ENCODE measurements at places on chromosomes 2 and 18.

- no peak for DNase-seq
Measured at GRCh38 chr2:140975237-140975636, 1155.6 kb downstream of the LRP1B start.

GRCh38 chr18:61735564-61736102 is 157.2 kb downstream of the RNF152 start:
- DNase-seq: no peak

DNA sequence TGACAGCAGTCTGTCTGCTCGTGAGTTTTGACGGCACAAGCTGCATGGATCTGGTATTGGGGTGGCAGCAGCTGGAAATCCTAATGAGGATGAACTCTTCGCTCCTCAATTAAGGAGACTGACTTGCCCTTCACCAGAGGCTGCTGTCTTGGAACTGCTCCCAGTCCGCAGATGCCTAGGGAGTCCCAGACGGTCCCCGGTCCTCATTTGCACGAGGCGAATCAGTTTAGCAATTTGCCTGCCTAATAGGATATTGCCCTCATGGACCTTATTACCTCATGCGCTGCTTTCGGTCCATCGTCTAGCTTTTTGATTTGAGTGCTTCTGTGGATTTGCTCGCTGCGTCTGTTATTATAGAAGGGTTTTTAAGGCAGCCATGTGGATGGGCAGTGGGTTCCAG is 40.6 kb downstream of the ASAP2 start:
- DNase-seq: peak; percentile 53

- no peak for DNase-seq
Measured at GRCh38 chr2:73997813-73998212, 13.1 kb downstream of the TET3 start.

DNA sequence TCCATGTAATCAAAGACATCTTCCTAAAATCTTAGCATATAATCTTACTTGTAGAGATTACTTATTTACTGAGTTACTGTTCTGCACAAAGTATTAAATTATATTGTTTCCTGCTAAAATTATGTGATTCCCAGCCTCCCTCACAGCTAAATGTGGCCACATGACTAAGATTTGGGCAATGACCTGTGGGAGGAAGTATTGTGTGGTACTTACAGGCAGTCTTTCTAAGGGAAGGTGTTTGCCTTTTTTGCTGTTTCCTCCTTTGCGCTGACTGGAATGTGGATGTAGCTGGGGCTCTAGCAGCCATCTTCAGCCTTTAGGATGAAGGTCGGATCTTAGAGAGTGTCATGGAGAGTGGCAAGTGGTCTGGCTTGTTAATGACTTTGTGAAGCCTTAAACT is 146.3 kb upstream of the APCDD1 start:
- no peak for DNase-seq

GRCh38 chr2:196598846-196599245 is 40.7 kb upstream of the CCDC150 start:
- DNase-seq: no peak

DNA sequence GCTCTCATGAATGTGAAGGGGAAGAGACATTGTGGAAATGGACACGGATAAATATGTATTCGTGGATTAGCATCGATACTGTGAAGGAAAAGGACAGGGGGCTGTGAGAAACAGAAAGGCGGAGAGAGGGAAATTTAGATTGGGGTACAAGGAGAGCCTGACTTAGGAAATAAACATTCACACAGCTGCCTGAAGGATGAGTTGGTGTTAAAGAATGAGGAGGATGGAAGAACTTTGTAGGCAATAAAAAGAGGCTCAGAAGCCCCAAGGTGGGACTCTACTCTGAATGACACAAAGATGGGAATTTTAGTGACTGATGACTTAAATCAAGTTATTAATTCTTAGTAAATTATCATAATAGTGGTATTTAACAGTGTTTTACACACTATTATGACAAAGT is 10.1 kb downstream of the MYO1B start:
- no peak for DNase-seq

GRCh38 chr2:8925411-8925810 is 78.1 kb downstream of the MBOAT2 start:
- DNase-seq: no peak

GRCh38 chr2:190649035-190649797 is at the start of gene NAB1:
TSS of gene NAB1 (plus strand) at chr2:190649083. CDS start at chr2:190659177, 10,094 bp downstream.
- DNase-seq: no peak

DNA sequence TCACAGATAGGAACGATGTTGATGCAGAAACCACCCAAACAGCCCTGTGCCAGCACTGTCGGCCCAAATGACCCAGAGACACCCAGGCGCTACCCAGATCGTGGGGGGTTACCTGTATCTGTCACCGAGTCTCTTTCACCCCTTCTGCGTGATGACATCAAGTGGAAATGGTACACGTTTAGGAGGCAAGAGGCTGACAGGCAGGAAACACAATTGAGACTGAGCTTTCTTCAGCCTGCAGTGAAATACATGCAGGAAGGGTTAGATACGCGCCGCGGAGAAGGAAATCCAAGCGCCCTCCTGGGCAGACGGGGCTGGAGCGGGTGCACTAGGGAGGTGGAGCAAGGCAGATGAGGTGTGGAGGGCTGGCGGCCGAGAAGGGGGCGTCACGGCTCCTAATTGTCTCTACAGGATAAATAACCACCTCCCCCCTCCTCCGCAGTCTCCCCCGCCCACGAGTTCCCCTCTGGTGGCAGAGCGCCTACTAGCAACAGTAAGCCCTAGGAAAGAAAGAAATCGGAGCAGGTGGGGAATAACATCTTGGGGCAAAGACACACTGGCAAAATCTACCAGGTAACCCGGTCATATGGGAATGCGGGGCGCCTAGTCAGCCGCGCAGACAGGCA is at the start of gene RNF152:
Gene RNF152 (minus strand): TSS at position 325 of the 626 bp plus-strand sequence. CDS start 76,544 bp downstream, outside the sequence.
- DNase-seq: peak; percentile 49

- no peak for DNase-seq
Measured at GRCh38 chr2:145875016-145875415, 1355.1 kb upstream of the ZEB2 start.

DNA sequence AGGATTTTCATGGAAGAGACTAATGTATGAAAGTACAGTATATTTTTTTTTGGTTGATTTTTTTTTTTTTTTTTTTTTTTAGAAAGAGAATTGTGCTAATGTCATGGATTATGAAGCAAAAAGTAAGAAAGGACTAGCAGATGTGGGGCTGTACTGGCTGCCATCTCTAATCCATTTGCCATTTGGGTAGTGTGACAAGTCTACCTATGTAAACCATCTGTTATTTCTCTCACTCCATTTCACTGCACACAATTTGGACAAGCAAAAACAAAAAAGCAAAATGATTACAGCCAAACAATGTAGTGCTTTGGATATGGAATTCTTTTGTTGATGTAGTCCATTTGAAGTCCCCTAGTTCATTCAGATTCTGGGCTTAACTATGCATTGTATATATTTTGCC is 1355.4 kb downstream of the LRP1B start:
- DNase-seq: peak; percentile 24

GRCh38 chr2:51084750-51085149 is 52.8 kb upstream of the NRXN1 start:
- DNase-seq: no peak

- DNase-seq: no peak
Measured at GRCh38 chr2:102041351-102041750, 49.6 kb downstream of the IL1R2 start.

DNA sequence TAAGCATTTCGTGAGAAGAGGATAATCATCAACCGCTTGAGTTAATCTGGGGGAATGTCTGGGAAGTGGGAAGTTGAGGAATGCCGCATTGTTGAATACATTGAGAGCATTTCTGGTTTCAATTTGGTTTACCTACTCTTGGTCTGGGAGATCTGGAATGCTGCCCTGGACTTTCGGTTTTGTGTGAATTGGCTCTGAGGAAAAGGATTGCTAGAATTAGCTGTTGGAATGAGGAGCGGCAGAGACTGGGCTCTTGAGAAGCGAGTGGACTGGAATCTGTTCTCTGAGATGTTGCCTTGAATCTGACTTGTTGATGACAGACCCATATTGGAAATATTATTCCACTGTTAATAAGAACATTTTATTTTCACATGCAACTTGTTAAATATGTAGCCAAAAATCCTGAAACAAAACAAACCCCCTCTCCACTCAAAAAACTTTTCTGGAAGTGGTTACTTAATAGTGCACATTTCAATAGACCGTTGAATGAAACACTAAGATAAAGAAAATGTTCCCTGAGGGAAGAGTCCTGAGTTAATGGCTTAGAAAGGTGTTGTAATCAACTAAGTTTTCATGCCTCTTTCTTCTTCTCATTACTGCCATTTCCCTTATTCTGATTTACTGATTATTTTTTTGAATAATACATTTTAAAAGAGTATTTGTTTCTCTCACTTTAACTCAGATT is 50.8 kb downstream of the PTPRM start:
- DNase-seq: no peak

All from NCI-H446 treated with DMSO at 0.1 percent for 48 hours (cell line).